ENCODE measurements at places on chromosomes 13 and 19. TPM values are rescaled to one million over a fixed set of nuclear protein-coding genes. Genes with fewer than 3 reads are reported as not detected.

DNA sequence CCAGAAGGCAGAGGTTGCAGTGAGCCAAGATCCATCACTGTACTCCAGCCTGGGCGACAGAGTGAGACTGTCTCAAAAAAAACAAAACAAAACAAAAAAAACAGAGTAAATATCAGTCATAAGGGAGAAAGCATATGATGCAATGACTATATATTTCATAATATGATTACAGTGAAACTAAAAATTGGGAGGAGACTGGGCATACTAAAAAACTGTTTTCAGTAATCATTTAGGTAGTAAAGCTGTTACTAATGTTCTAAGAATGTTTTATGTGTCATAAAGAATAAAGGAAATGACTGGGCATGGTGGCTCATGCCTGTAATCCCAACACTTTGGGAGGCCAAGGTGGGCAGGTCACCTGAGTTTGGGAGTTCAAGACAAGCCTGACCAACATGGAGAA, 15.9 kb downstream of the ZNF573 start:
- peak; percentile 27 for DNase-seq

- DNase-seq: no peak
These were observed 72.9 kb downstream of the SLC10A2 start for GRCh38 chr13:102993348-102993747.

GRCh38 chr19:49098795-49099194, 13.5 kb downstream of the SNRNP70 start:
- no peak for DNase-seq

DNA sequence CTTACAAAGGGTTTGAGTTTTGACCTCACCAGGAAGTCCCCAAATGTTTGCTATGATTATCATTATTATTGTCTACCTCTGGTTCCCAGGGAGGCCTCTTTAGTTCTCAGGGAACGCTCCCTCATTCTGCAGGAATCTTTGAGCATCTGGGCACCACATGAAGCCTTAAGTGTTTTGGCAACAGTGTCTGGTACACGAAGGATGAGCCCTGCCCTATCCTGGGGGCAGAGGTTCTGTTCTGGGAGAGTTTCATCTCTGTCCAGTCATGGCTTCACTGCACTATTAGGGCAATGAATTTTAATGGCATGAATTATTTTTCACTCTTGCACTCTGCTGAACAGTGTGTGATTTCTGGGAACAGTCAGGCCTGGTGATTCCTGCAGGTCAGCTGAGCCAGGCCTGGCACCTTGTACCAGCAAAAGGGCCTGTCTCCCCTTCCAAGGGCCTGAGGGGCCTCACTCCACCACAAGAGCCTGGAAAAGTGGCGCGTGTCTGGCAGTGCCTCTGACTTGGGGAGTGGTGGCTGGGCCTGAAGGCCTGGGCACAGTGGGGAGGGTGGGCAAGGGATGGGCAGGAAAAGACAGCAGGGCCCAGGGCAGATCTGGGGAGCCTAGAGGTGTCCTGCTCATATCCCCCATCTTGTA, 4.6 kb downstream of the FAM187B start:
- DNase-seq: peak; percentile 53

CNMD gene
- total RNA-seq: not detected

ZGLP1 gene
- 2.5 TPM for total RNA-seq

C1QTNF9B gene
- total RNA-seq: not detected

SULT2A1 gene
- not detected for total RNA-seq

All from HFFc6 (cell line).